ENCODE measurements at places on chromosomes 11 and 22.

- DNase-seq = no peak
These were observed 11.0 kb downstream of the TP53AIP1 start for GRCh38 chr11:128931668-128932067.

DNA sequence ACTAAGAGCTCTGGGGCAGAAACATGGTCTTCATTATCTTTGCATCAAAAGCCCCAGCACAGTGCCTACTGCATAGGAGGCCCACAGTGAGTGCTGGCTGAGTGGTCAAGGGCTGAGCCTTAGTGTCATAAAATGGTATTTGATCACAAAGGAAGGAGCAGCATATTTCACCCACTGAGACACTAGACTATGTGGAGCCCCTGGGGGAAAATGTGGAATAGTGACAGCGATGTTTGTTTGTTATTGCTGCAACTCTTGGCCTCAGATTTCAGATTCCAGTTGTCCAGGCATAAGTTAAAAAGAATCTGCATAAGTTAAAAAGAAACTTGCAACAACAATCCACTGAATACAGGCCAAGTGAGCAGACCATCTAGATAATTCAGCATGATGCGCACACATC is 7.0 kb downstream of the KIRREL3 start:
- no peak for DNase-seq

- no peak for DNase-seq
These were observed 33.0 kb upstream of the APOBEC3A start for GRCh38 chr22:38924347-38924952.

- DNase-seq = no peak
These were observed 11.5 kb downstream of the CCDC117 start for GRCh38 chr22:28783786-28784671.
